ENCODE measurements at places on chromosomes 6 and 20. TPM values are rescaled to one million over a fixed set of nuclear protein-coding genes. Genes with fewer than 3 reads are reported as not detected.

- DNase-seq: no peak
- no peaks in the 10 kb centered on the region for H3K4me1 ChIP-seq
- H3K4me3 ChIP-seq: no peak overlapping the region
These were observed 134.3 kb downstream of the IBTK start for GRCh38 chr6:82113231-82113630.

DNA sequence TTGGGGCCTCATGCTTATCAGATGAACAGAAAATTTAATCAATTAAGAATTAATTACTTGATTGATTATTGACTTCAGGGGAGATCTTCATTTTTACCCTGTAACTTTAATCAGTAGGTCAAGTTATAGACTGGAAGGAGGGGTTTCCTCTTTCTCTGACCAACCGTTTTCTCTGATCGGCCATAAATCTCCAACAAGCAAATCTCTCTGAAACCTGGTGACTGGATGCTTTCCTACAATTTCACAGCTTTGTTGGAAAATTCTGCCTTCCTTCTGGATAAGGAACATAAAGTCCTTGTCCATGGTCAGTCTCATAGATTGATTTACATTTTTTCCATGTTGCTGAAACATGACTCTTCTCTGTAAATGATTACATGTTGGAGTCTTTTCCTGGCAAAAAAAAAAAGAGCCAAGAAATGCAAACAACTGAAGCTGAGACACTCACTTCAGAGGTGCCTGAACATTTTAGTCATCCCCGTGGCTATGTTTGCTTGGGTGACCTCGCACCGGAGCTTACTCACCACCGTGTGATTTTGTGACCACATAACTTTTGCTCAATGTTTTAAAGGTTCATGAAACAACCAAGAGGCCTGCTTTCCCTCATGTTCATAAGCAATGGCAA lies 31.0 kb downstream of the IRF4 start:
- peak overlapping the region; percentile 63 for H3K4me3 ChIP-seq
- no peaks in the 10 kb centered on the region for H3K27me3 ChIP-seq
- DNase-seq: peak; percentile 83
- H3K27ac ChIP-seq: peak overlapping the region; percentile 67
- peaks cover 7% of the 10 kb centered on the region for H3K36me3 ChIP-seq
- H3K4me1 ChIP-seq: peaks cover 47% of the 10 kb centered on the region

GRCh38 chr20:2314759-2315439 lies 19.1 kb downstream of the TGM3 start:
- H3K27me3 ChIP-seq: peaks cover 6% of the 10 kb centered on the region
- H3K36me3 ChIP-seq: no peaks in the 10 kb centered on the region
- H3K4me3 ChIP-seq: no peak overlapping the region
- DNase-seq: no peak

GRCh38 chr6:70315079-70315751 lies 12.3 kb upstream of the COL9A1 start:
- H3K27me3 ChIP-seq: peaks cover 34% of the 10 kb centered on the region
- H3K27ac ChIP-seq: no peak overlapping the region
- no peaks in the 10 kb centered on the region for H3K36me3 ChIP-seq
- peaks cover 8% of the 10 kb centered on the region for H3K4me1 ChIP-seq
- no peak for DNase-seq

GRCh38 chr6:34352305-34352937 lies 40.0 kb downstream of the NUDT3 start:
- no peak for DNase-seq
- peaks cover 9% of the 10 kb centered on the region for H3K4me1 ChIP-seq
- no peak overlapping the region for H3K27ac ChIP-seq
- no peaks in the 10 kb centered on the region for H3K36me3 ChIP-seq
- H3K4me3 ChIP-seq: no peak overlapping the region

- H3K4me3 ChIP-seq: no peak overlapping the region
- DNase-seq: no peak
- H3K27me3 ChIP-seq: no peaks in the 10 kb centered on the region
- no peaks in the 10 kb centered on the region for H3K36me3 ChIP-seq
These were observed 19.3 kb downstream of the SIRT5 start for GRCh38 chr6:13593720-13594119.

SYCP2L gene
- 0.14 TPM for total RNA-seq

E2F1 gene
- 81.5 TPM for total RNA-seq

- H3K27ac ChIP-seq: no peak overlapping the region
- no peaks in the 10 kb centered on the region for H3K27me3 ChIP-seq
- no peaks in the 10 kb centered on the region for H3K4me1 ChIP-seq
- DNase-seq: peak; percentile 59
These were observed 136.3 kb downstream of the ZMYND8 start for GRCh38 chr20:47220161-47220582.

CNR1 gene
- total RNA-seq: 0.19 TPM

GRCh38 chr6:127877231-127877630 lies 23.6 kb downstream of the THEMIS start:
- H3K27ac ChIP-seq: peak overlapping the region; percentile 53
- H3K27me3 ChIP-seq: no peaks in the 10 kb centered on the region
- DNase-seq: no peak
- H3K4me1 ChIP-seq: peaks cover 66% of the 10 kb centered on the region
- H3K4me3 ChIP-seq: peak overlapping the region; percentile 77

EYA4 gene
- not detected for total RNA-seq

DNA sequence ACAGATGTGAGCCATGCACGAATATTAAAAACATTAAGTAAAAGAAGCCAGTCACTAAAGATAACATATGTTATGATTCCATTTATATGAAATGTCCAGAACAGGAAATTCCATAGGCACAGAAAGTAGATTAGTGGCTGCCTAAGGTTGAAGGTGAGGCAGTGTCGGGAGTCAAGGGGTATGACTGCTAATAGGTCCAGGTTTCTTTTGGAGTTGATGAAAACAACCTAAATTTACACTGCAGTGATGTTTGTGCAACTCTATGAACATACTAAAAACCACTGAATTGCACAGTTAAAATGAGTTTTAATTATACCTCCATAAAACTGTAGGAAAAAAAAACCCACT lies 14.4 kb downstream of the SRPK1 start:
- H3K4me3 ChIP-seq: no peak overlapping the region
- no peak overlapping the region for H3K27ac ChIP-seq
- peaks cover 36% of the 10 kb centered on the region for H3K4me1 ChIP-seq
- peaks cover 29% of the 10 kb centered on the region for H3K36me3 ChIP-seq
- H3K27me3 ChIP-seq: no peaks in the 10 kb centered on the region

DNA sequence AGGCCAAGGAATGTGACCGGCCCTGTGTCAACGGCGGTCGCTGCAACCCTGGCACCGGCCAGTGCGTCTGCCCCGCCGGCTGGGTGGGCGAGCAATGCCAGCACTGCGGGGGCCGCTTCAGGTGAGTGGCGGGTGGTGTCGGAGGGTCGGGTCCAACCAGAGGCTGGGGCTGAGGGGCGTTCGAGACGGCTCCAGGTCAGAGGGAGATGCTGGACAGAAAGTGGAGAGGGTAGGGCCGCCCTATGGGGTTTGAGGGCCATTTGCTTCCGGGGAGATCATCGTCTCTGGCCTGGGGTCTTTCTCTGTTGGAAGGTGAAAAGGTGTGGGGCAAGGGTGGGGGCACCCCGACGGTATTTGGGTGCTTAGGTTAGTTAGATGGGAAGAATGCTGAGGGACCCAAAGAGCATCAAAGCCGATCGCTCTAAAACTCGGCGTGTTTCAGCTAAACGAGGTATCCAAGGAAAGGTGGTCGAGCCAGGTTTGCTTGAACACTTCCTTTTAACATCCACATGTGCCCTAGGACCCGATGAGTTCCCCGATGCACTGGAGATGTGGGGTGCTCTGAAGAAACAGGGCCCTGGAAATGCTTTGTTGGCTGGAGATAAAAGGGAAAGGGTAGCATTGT lies 691 bp downstream of the ATRN start:
- peaks cover 2% of the 10 kb centered on the region for H3K36me3 ChIP-seq
- H3K4me1 ChIP-seq: peaks cover 36% of the 10 kb centered on the region
- H3K27ac ChIP-seq: peak overlapping the region; percentile 81
- no peak for DNase-seq

DNA sequence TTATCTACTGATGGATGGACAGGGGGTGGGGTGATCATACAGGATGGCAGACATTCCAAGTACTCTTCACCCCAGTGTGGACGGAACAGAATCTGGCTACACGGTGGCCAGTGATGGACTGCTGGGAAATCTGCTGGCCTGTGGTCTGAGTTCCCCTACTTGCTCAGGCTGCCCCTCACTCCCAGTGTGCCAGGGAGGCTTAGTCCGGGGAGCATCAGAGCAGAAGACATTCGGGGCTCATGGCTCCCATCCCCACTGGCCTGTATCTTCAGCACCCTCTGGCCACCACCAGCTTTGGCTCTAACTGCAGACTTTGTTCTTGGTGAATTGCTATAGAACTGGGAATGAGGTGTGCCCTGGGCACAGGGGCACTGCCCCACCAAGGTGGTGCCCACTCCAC lies 15.3 kb downstream of the TLDC2 start:
- H3K27ac ChIP-seq: no peak overlapping the region
- no peak for DNase-seq
- peaks cover 26% of the 10 kb centered on the region for H3K4me1 ChIP-seq
- H3K27me3 ChIP-seq: no peaks in the 10 kb centered on the region
- peaks cover 4% of the 10 kb centered on the region for H3K36me3 ChIP-seq

DNA sequence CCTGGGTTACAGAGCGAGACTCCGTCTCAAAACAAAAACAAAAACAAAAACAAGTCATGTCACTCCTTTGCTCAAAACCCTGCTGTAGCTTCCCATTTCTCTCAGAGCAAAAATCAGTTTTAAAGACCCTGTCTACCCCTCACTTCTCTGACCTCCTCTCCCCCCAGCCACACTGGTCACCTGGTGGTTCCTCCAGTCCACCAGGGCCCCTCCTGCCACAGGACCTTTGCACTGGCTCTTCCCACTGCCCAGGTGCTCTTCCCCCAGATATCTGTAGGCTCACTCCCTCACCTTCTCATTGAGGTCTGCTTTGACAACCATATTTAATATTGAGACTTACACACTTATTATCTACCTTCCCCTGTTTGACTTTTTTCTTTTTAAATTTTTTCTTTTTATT lies 4.9 kb upstream of the TEAD3 start:
- H3K27ac ChIP-seq: no peak overlapping the region
- no peak overlapping the region for H3K4me3 ChIP-seq
- no peak for DNase-seq

DNA sequence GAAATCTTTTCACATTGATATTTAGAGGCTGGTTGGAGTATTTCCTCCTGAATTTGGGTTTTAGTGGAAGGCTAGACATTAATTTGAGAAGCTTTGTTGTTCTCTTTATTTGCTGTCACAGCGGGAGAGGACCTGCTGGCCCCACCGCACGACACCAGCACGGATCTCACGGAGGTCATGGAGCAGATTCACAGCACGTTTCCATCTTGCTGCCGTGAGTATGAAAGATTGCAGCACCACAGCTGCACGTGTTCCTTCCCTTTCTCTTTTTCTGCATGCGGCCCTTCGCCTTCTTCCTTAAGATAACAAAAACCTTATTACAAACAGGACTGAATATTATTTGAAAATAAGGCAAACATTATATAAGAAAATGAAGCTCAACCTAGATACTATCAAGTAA lies 555.5 kb downstream of the UTRN start:
- H3K4me1 ChIP-seq: no peaks in the 10 kb centered on the region
- no peak overlapping the region for H3K4me3 ChIP-seq
- H3K27me3 ChIP-seq: no peaks in the 10 kb centered on the region
- H3K27ac ChIP-seq: no peak overlapping the region

DNA sequence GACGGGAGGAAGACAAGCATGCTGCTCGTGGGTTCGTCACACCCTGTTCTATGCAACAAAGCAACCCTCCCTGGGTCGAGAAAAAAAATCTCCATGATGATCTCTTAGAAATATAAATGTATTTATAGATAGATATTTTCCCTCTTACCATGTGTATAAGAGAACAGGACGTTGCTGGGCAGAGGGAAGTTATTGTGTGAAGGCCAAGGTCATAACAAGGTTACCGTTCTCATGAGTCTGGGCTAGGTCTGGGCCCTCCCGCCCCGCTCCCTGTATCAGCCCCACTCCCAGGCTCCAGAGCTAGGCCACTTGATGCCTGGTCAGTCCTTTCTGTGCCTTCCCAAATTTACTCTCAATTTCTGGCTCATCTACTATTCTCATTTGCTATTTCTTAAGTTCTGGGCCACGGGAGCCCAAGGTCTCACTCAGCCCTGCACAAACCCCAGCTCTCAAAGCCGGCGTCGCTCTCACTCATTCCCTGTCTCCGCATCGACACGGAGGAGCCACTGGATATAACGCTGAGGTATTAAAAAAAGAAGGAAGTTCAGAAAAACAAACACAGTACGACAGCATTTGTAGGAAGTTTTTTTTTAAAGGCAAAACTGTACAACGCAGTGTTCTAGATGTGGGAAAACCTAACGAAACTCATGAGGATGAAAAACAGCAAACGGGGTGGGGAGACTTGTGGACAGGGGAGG lies 96.8 kb downstream of the PSMG4 start:
- DNase-seq: no peak
- peak overlapping the region; percentile 76 for H3K4me3 ChIP-seq
- H3K36me3 ChIP-seq: no peaks in the 10 kb centered on the region
- peaks cover 17% of the 10 kb centered on the region for H3K4me1 ChIP-seq
- peak overlapping the region; percentile 66 for H3K27ac ChIP-seq

DNA sequence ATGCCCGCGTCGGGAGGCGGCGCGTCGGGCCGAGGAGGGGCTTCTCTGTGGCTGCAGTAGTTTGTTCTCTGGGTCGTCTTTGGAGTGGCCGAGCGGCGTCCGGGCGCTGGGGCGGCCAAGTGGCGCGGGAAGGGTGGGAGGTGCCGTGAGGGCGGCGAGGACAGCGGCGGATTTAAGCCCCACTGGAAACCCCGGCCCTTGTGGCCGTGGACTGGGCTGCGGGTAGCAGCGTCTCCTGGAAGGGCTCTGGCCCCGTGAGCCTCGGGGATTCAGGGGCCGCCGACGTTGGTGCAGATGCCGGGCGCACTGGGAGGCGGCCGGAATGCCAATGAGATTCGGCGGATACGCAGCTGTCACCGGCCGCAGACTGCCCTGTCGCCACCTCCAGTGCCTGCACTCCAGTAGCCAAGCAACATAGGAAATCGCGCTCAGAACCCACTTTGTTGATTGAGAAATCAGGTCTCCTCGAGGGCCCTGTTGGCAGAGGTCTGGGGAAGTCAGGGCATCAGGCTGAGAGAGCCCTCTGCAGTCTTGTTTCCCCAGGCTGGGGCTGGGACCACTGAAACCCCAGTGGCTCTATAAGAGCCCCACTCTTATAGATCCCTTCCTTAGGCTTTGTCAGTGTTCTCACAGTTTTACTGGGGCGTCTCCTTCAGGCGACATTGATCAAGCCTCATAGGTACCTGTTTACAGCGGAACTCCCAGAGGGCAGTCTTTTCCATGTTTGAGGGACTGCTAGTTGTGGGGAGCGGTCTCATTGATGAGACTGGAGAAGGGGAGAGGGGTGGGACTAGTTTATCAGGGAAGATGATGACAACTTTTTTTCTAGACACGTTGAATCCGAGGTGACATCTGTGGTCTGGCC lies 642 bp downstream of the GZF1 start:
- peaks cover 4% of the 10 kb centered on the region for H3K36me3 ChIP-seq
- H3K4me3 ChIP-seq: peak overlapping the region; percentile 95
- no peaks in the 10 kb centered on the region for H3K27me3 ChIP-seq
- H3K4me1 ChIP-seq: peaks cover 60% of the 10 kb centered on the region
- H3K27ac ChIP-seq: peak overlapping the region; percentile 92
- peak; percentile 30 for DNase-seq

PRPH2 gene
- total RNA-seq: not detected

- peak overlapping the region; percentile 98 for H3K27ac ChIP-seq
- DNase-seq: peak; percentile 92
- peaks cover 68% of the 10 kb centered on the region for H3K4me1 ChIP-seq
- H3K36me3 ChIP-seq: no peaks in the 10 kb centered on the region
These were observed 92.6 kb upstream of the CLDN20 start for GRCh38 chr6:155171109-155171746.

GRCh38 chr6:165404697-165405096 lies 95.3 kb upstream of the C6orf118 start:
- H3K27me3 ChIP-seq: no peaks in the 10 kb centered on the region
- DNase-seq: no peak
